Myometrial cell (primary cell): ENCODE measurements at places on chromosomes 3 and 15. TPM values are rescaled to one million over a fixed set of nuclear protein-coding genes. Genes with fewer than 3 reads are reported as not detected.

Gene AP2M1
- 603 and 645 TPM in 2 replicates for total RNA-seq

Gene SLC28A2
- total RNA-seq = not detected in 2 replicates

Gene CNTN3
- 0.58 and 0.71 TPM in 2 replicates for total RNA-seq

Gene CYP1A1
- not detected in 2 replicates for total RNA-seq

Gene INSYN1
- total RNA-seq = not detected in 2 replicates

Gene OXTR
- 70.9 and 77.4 TPM in 2 replicates for total RNA-seq

Gene CCDC9B
- 5.2 and 5.3 TPM in 2 replicates for total RNA-seq

Gene RAB6B
- 0.53 TPM in 1 of 2 replicates, not detected in the other for total RNA-seq

Gene CASR
- not detected in 2 replicates for total RNA-seq

Gene ADCY5
- total RNA-seq = 0.53 TPM in 1 of 2 replicates, not detected in the other

Gene C2CD4B
- not detected in 2 replicates for total RNA-seq

Gene NEK11
- total RNA-seq = 5.7 and 6.3 TPM in 2 replicates

Gene PLA2G4E
- not detected in 2 replicates for total RNA-seq

Gene RPS27L
- 137 and 269 TPM in 2 replicates for total RNA-seq

Gene ISLR
- 136 and 187 TPM in 2 replicates for total RNA-seq

Gene TMEM44
- 6.3 and 12.6 TPM in 2 replicates for total RNA-seq

Gene RTP3
- not detected in 2 replicates for total RNA-seq

Gene CLDN16
- 0.35 and 1.2 TPM in 2 replicates for total RNA-seq

Gene XYLB
- 2.0 and 3.2 TPM in 2 replicates for total RNA-seq

Gene IL17RD
- total RNA-seq = 3.5 and 4.6 TPM in 2 replicates

Gene PLA2G4F
- total RNA-seq = not detected in 2 replicates

Gene SNTN
- not detected in 2 replicates for total RNA-seq

Gene RASA2
- total RNA-seq = 7.2 and 25.2 TPM in 2 replicates

Gene CCR8
- not detected in 2 replicates for total RNA-seq

Gene IP6K2
- total RNA-seq = 50.9 and 57.1 TPM in 2 replicates

Gene GUCA1C
- not detected in 2 replicates for total RNA-seq

Gene ZKSCAN7
- total RNA-seq = 4.9 and 5.7 TPM in 2 replicates

Gene LRRN1
- total RNA-seq = not detected in 2 replicates

Gene TRPM1
- not detected in 2 replicates for total RNA-seq

Gene CKMT1A
- total RNA-seq = not detected in 2 replicates

Gene VEPH1
- total RNA-seq = 91.1 and 92.5 TPM in 2 replicates

Gene CD96
- total RNA-seq = not detected in 2 replicates

Gene TTLL13
- not detected in 2 replicates for total RNA-seq

Gene HEG1
- 63.4 and 92.9 TPM in 2 replicates for total RNA-seq

Gene IFT57
- 49.1 and 84.2 TPM in 2 replicates for total RNA-seq

Gene MME
- 431 and 481 TPM in 2 replicates for total RNA-seq

Gene LRTM1
- not detected in 2 replicates for total RNA-seq

Gene TGM4
- under 0.01 TPM in 1 of 2 replicates, not detected in the other for total RNA-seq

Gene PRR20G
- not detected in 2 replicates for total RNA-seq

Gene PLA2G4D
- total RNA-seq = not detected in 2 replicates

Gene GOLGA8J
- total RNA-seq = not detected in 2 replicates

Gene ELL3
- 0.86 and 20.0 TPM in 2 replicates for total RNA-seq

Gene PAQR9
- not detected in 2 replicates for total RNA-seq

Gene ROPN1
- total RNA-seq = 0.18 TPM in 1 of 2 replicates, not detected in the other

Gene MOBP
- total RNA-seq = not detected in 2 replicates
